Hippocampal formation (tissue), 2 donors: ENCODE measurements at places on chromosomes 13 and 19.

DNA sequence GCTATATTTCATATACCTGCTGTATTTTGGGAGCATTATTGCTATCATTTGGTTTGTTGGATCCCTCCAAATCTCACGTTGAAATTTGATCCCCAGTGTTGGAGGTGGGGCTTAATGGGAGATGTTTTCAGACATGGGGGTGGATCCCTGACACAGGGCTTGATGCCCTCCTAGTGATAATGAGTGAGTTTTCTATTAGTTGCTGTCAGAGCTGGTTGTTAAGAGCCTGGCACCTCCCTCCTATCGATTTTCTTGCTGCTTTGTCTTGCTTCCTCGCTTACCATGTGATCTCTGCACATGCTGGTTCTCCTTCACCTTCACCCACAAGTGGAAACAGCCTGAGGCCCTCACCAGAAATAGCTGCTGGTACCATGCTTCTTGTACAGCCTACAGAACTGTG lies 259.9 kb upstream of the STARD13 start:
- no peak for DNase-seq

GRCh38 chr19:7527516-7528191 lies 5.2 kb downstream of the MCOLN1 start:
- DNase-seq = no peak

GRCh38 chr19:17348700-17349099 lies 11.3 kb downstream of the GTPBP3 start:
- no peak for DNase-seq

- no peak for DNase-seq
Observed at GRCh38 chr13:112603641-112604225, 15.8 kb upstream of the TUBGCP3 start.

DNA sequence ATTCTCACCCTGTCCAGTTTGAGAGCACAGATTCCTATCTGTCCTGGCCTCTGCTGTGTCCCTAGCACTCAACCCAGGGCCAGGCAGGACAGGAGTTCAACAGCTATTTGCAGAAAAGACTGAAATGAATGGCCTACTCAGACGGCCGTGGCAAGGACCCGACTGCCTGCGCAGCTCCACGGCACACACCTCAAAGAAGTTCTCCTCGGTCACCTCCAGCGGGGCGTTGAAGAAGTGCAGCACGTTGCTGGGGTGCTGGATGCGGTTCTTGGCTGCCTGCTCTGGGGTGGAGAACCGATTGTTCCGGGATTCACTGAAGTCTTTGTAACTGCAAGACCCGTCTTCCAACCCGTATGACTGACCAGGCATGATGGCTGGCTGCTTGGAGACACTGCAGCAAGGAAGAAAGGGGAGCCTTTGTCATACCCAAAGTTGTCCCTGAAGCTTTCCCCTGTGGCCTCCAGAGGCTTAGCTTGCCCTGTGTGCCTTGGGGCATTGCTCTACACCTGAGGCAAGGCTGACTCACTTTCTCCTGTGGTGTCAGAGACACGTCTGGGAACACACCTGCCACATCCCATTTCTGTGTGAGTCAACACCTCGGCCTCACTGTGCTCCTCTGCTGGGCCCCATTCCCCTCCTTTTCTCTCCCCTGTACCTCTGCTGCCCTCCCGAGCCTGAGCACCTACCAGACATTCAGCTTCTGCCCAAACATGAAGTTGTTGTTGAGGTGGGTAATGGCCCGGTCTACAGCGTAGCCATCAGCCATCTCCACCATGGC lies 6.8 kb upstream of the ECH1 start:
- DNase-seq = no peak

DNA sequence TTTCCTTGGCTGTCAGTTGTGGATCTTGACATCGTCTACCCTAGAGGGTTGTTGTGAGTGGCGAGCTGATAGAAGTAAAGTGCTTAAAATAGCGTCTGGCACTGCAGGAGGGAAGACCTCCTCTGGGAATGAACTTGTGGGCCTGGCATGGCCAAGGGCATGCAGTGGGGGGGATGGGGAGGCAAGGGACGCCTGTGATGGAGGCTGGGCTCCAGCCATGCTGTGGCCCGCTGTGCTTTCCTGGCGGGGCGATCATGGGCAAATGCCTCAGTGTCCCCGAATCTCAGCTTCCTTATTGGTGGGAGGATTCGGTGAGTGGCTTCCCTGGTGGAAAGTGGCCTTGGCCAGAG lies 10.7 kb downstream of the CARM1 start:
- DNase-seq = no peak

- DNase-seq = no peak
Observed at GRCh38 chr13:33865945-33866344, 48.0 kb downstream of the RFC3 start.

GRCh38 chr19:6233056-6233826 lies 46.5 kb downstream of the MLLT1 start:
- no peak for DNase-seq

DNA sequence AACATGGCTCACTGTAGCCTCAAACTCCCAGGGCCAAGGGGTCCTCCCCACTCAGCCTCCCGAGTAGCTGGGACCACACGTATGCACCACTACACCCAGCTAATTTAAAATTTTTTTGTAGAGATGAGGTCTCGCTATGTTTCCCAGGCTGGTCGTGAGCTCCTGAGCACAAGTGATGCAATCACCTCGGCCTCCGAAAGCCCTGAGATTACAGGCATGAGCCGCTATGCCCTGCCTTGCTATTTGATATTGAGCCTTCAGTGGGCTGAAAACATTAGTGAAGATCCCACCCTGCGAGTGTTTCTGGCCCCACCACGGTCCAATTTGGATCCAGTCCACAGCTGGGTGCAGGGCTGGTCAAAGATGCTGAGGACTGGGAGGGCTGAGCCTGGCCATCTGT lies 65.9 kb downstream of the TRPM4 start:
- DNase-seq = no peak

DNA sequence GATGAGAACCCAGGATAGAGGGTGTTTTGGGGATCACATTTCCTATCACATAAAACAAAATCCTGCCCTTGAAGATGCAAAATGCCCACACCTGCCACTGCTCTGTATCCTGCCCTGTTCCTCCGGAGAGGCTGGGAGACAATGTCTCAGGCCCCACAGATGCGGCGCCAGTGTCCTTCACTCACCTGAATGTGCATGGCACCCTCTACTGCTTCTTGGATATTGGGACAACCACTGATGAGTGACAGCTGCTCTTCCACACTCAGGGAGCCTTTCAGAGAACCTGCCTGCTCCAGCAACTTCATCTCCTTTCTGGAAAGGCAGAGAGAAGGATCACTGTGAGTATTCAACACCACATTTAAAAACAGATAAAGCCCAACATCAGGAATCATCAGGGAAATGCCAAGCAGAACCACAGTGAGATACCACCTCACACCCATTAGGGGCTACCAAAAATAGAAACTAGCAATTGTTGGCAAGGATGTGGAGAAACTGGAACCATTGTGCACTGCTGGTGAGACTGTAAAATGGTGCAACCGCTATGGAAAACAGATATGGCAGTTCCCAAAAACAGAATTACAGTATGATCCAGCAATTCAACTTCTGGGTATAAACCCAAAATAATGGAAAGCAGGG lies 36.4 kb downstream of the CRYL1 start:
- DNase-seq = no peak

- peak; percentile 9 for DNase-seq
Observed at GRCh38 chr19:7507884-7508283, 8.0 kb upstream of the ZNF358 start.

- no peak for DNase-seq
Observed at GRCh38 chr13:77176350-77176749, 149.4 kb upstream of the FBXL3 start.

GRCh38 chr13:71644579-71644978 lies 222.4 kb downstream of the DACH1 start:
- DNase-seq = no peak

DNA sequence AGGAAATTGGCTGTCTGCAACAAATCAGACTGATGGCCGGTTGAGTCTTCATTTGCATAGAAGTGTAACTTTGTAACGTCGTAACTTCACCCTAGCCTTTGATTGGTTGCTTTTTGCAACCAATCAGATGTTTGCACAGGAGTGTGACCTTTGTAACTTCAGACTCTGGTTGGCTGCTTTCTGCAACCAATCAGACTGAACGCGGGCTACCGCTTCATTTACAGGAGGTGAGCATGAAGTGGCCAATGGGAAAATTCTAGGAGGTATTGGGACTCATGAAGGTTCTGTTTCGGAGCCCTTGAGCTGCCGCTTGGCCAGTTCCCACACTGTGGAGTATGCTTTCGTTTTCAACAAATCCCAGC lies 441 bp upstream of the ZNF559 start:
- DNase-seq = peak; percentile 74

GRCh38 chr13:105692769-105693168 lies 842.7 kb downstream of the EFNB2 start:
- DNase-seq = no peak

DNA sequence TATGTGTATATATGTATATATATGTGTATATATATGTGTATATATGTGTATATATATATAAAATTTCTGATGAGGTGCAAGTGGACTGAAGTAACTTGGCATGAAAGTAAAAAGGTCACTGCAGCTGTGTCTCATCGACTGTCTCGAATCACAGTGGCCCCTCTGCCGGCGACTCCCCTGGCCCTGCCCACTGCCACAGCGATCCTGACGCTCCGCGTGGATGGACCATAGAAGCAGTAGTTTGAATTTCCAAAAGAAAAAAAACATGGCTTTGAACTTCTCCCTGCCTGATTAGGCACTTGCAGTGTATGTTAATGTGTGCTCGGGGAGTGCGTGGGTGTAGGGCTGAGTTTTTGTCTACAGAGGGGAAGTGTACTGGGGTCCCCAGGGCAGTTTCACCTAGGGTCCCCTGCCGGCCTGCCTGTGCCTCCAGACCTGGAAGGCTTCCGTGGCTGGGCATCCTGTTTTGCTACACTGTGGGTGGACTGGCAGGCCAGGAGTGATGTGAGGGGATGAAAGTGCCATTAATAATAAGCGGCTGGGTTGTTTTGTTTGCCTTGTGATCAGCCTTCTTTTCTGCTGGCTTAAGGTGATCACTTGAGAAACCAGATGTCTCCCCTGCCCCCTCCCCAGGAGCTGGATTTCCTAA lies 10.8 kb downstream of the ZIC5 start:
- DNase-seq = no peak

GRCh38 chr19:1217366-1217765 lies 11.8 kb downstream of the STK11 start:
- DNase-seq = no peak

DNA sequence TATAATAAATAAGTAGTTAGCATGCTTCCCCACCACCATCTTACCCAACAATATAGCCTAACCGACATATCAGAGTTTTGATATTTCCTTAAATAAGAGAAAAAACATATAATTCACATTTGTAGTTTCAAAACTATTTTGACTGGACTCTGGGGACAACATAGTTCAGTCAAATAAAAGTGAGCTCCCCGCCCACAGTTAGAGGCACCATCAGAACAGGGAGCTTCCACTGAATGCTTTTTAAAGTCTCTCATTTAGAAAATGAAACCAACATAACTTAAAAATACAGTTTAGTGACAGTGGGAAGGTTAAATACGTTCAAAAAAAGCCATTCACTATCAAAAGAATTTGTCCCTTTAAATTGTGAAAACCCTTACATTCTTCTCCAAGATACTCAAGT lies 92.8 kb downstream of the EPSTI1 start:
- no peak for DNase-seq

DNA sequence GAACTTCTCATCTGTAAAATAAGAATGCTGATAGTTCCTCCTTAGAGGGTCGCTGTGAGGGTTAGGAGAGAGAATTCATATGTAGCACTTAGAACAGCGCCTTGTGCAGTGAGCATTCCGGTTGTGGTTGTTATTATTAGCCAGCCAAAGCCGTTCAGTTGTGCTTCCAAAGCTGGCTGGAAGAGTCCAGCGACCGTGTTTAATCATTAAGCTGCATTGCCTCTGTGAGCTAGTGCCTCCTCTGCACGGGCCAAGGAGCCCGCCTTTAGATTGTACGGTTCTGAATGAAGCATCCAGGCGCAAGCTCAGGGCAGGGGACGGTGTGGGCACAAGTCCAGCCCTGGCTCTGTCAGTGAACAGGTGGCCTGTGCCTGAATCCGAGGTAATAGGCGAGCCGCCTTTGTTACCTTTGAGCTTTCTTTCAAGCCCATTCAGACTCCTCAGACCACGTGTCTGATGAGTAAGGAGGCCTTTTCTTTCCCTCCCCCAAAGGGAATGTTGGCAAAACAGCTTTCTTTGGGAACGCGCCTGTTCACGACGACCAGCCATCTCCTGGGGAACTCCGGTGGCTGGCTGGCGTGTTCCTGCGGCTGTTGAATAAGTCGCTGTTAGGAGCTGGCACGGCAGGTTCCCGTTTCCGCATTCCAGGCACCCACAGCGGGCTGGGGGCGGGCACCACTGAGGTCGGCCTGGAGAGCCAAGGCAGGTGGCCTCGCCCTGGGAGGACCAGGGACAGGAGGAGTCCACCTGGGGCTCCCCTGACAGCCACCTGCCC lies 25.1 kb downstream of the SIPA1L3 start:
- DNase-seq = peak; percentile 45

- no peak for DNase-seq
Observed at GRCh38 chr13:46858776-46859175, 38.1 kb downstream of the HTR2A start.

- no peak for DNase-seq
Observed at GRCh38 chr19:51342631-51343569, 961 bp upstream of the VSIG10L start.

DNA sequence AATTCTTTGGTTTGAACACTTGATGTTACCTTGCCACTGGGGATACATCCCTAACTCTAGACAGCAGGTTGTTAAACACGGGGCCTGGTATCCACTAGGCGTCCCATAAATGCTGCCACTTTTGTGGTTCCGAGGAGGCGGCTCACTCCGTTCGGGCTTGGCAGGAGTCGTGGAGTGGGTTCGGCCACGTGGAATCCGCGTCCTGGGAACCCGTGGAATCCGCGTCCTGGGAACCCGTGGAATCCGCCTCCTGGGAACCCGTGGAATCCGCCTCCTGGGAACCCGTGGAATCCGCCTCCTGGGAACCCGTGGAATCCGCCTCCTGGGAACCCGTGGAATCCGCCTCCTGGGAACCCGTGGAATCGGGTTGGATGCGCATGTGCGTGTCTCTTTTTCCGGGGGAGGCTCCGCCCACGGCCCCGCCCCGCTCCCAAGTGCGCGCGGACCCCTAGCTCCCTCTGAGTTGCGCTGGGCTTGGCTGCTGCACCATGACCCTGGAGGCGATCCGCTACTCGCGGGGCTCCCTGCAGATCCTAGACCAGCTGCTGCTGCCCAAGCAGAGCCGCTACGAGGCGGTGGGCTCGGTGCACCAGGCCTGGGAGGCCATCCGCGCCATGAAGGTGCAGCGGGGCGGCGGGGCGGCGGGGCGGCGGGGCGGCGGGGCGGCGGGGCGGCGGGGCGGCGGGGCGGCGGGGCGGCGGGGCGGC lies at the start of gene MRI1:
Gene MRI1 (plus strand): TSS at position 422 of the 707 bp plus-strand sequence. CDS start 67 bp downstream, at position 489.
- DNase-seq = peak; percentile 79

- DNase-seq = no peak
Observed at GRCh38 chr19:41939861-41940730, 11.8 kb upstream of the ERFL start.
